ENCODE measurements at places on chromosomes 6 and 20.

- peak; percentile 82 for DNase-seq
Measured at GRCh38 chr6:119310486-119311036, 39.0 kb downstream of the MAN1A1 start.

- DNase-seq, result no peak
Measured at GRCh38 chr6:151494936-151495320, 1.1 kb downstream of the CCDC170 start.

DNA sequence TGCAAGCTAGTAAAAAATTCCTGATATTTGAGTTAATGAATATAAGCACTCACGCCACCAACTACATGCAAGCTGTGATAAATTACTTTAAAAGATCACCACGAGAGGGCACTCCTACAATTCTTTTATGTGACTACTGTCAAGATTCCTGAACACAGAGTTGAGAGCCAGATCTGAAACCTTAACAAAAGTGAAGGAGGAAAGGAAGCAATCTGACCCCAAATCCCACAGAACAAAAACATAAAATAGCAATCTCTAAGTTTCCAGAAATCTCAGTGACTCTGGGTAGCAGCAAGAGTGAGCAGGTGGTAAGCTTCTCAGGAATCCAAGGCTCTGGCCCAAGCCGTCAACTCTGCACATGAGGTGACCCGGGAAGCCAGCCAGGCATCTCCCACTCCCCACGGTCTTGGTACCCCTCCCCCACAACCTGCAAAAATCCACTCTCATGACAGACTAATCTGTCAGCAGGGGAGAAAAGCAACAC is 55.1 kb downstream of the STAU1 start:
- peak; percentile 59 for DNase-seq

- peak; percentile 54 for DNase-seq
Measured at GRCh38 chr6:157613011-157613522, 210.0 kb upstream of the SNX9 start.

DNA sequence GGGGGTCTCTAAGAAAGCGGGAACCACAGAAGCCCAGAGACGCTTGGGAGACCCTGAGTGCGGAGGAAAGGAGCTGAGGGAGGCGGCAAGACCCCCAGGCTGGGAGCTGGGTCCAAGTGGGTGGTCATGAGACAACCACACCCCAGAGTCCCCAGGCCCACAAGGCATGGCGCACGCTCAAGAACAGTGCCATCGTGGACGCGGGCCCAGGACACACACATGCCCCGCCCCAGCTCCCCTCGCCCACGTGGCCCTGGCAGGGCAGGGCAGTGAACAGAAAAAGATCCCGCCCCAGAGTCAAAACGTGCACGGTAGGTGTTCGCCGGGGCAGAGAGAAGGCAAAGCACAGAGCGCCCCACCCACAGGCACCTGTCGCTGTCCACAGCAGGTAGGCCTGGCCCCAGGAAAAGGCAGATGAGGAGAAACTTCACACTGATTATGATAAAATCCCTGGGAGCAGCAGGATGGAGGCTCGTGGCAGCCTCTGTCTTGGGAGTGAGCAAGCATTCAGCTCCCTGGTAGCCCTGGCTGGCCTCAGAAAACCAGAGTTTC is 50.0 kb downstream of the BPIFB1 start:
- DNase-seq, result no peak

DNA sequence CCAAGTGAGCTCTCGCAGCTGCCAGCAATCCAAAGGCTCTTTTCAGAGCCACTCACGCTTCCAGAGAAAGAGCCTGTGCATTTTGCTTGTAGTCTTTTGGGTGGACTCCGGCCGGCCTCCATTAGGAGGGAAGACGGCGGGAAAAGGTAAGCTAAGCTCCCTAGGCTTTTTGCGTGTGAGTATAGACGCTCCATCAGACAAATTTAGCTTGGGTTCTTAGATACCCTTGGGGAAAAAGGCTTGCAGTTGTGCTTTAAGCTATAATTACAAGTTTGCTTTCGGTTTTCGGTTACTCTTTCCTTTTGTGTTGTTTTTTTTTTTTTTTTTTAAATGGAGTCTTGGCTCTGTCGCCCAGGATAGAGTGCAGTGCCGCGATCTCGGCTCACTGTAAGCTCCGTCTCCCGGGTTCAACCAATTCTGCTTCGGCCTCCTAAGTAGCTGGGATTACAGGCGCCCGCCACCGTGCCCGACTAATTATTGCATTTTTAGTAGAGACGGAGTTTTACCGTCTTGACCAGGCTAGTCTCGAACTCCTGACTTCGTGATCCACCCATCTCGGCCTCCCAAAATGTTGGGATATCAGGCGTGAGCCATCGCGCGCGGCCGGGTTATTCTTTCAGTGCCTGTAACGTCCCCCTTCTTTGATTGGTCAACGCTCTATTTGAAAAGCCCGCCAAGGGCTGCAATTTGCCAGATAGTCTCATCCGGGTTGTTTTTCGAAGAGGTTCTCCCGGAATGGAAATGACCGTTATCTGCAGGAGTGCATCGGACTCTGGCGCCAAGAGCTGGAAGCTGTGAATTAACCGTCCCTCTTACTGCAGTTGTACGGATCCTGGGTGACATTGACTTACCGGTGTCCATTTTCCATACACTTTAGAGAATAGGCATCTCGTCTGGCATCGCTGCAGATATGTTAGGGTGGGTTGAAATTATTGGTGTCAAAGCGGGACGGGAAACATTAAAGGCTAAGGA is 18.1 kb downstream of the OR2B2 start:
- DNase-seq, result peak; percentile 91

- DNase-seq, result no peak
Measured at GRCh38 chr6:110348961-110349690, 9.0 kb downstream of the METTL24 start.

GRCh38 chr6:28525496-28526039 is at the start of gene GPX5:
TSS of gene GPX5 (plus strand) at chr6:28525881. CDS start at chr6:28526014, 133 bp downstream.
- DNase-seq, result peak; percentile 9

- no peak for DNase-seq
Measured at GRCh38 chr6:113095841-113096240, 748.7 kb downstream of the RFPL4B start.

DNA sequence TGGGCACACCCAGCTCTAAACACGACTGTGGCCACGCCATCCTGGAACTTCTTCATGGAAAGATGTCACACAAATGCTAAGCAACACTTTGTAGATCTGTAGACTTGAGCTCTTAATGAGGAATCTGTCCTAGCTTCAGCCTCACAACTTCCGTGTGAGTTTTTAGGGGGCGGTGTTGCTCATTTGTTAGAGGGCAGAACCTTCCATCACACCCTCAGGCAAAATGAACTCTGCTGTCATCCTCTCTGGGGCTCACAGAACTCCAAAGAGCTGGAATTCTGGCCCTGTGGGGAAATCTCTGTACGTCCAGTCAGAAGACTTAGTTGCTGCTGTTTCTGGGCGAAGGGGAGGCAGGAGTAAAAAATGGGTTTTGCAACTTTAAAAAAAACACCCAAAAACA is 49.8 kb downstream of the NRN1 start:
- DNase-seq, result no peak

- DNase-seq, result no peak
Measured at GRCh38 chr6:4852938-4853337, 76.7 kb downstream of the CDYL start.

- DNase-seq, result no peak
Measured at GRCh38 chr6:15819226-15819625, 156.4 kb upstream of the DTNBP1 start.

DNA sequence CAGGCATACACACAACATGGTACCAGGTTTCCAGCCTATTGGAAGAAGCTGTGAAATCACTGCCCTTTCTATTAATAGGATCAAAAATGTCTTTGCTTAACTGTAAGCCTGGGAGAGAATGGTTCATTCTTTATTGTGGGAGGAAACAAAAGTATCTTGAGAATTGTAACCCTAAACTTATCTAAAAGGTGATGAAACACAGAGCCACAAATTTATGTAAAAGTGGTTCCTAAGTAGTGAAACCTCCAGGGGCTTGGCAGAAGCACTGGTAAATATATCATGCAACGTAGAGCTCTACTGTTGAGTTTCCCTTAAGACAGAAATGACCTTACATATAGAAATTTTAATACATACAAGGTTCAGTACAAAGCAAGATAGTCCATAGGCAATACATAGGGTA is 17.2 kb upstream of the NOX3 start:
- no peak for DNase-seq

GRCh38 chr6:16850681-16851026 is 89.4 kb upstream of the ATXN1 start:
- DNase-seq, result peak; percentile 17

- peak; percentile 39 for DNase-seq
Measured at GRCh38 chr6:15906420-15907016, 222.4 kb upstream of the MYLIP start.

DNA sequence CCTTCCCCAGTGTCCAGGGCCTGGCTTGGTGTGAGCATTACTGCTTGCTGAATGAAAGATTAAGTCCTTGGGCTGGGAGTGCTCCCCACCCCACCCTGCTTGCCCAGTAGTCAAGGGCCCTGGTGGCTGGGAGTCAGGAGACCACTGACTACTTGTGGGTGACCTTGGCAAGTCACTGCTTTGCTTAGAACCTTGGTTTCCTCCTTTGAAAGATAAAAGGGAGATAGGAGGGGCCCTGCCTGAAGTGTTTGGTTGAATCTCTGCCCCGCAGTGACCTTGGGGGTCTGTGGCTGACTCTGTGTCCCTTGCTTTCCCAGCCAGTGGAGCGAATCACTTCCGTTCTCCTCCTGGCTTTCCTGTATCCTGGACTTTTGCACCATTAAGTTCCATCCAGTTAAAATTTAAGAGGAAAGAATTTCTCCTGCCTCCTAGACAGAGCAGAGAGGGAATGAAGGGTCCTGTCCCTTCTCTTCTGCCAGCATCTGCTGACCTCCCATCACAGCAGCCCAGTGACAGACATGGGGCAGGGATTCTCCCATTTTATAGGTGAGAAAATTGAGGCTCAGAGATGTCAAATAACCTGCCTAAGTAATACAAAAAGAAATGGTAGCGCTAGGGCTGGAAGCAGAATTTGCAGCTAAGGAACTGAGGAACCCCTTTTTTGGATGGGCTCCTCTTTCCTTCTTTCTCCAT is 3.5 kb upstream of the EPB41L1 start:
- no peak for DNase-seq

GRCh38 chr6:28658475-28659249 is 133.0 kb downstream of the GPX5 start:
- DNase-seq, result no peak

- no peak for DNase-seq
Measured at GRCh38 chr6:56168596-56168995, 78.8 kb downstream of the COL21A1 start.

GRCh38 chr6:81614292-81614691 is 138.2 kb downstream of the TENT5A start:
- peak; percentile 0 for DNase-seq

GRCh38 chr20:43458422-43458924 is 777 bp downstream of the SRSF6 start:
- DNase-seq, result no peak

DNA sequence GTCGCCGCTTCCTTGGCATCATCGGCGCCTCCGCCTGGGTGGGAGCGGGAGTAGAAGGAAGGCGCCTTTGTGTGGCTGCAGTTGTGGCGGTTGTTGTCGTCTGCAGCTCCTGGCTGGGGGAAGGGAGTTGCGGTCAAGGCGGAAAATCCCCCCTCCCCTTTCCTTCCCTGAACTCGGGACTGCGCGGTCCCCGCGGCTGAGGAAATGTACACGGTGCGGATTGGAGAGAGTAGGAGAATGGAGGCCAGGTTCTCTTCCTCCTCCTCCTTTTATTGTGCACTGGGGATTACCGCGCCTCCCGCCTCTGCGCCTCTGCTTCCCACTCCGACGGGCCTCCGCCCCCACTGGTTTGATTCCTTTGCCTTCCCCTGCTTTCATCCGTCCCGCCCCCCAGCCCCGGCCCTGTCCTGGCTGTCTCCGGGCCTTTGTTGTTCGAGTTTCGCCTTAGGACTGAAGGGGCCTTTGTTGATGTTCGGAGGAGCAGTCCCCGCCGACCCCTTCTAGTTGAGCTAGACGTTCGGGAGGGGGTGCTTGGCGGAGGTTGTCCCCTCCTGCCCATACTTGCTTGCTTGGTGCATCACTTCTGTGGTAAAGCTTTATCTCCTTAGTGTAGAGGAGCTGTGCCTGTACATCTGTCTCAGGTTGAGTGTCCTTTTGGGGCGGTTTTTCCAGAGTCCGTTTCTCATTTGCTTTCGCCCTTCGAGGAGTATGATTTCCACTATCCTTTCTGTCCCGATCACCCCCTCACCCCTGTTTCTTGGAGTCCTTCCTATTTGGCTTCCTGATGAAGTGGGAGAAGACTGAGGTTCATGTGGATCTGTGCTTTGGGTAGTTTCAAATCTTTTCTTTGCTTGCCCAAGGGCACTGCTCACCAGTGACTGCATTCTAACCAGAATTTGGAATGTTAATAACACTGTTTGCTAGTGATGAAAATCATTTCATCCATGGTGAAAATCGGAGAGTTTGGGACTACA is 764 bp downstream of the ZNF292 start:
- DNase-seq, result peak; percentile 31

- no peak for DNase-seq
Measured at GRCh38 chr6:2460216-2460745, 214.9 kb upstream of the GMDS start.

GRCh38 chr6:18795726-18796125 is 408.6 kb downstream of the RNF144B start:
- no peak for DNase-seq

- DNase-seq, result no peak
Measured at GRCh38 chr6:111159633-111160032, 72.3 kb downstream of the SLC16A10 start.

DNA sequence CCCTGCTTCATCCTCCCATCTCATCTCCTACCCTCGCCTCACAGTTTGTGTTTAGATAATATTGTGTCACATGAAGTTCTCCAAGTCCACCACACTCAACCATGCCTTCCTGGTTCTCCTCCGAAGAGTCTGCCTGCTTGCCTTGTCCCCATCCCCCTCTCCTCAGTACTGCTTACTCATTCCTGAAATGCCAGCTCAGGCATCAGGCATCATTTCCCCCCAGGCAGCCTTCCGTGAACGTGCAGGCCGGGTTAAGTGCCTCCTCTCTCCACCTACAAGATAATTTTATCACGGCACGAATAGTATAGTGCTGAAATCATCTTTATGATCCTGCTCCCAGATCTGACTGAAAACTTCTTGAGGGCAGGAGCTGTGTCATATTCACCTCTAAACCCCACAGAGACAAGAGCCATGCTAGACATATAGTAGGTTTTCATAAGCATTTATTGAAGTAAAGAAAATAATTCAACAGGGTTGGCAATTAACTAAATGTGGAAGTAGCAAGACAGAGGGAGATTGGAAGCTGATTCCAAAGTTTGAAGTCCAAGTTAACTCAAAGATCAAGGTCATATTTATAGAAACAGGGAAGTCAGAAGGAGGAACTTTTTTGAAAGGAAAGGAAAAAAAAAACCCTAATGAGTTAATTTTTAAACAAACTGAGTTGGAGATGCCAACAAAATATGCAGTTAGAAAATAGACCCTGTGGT is 48.7 kb upstream of the BMP2 start:
- DNase-seq, result peak; percentile 8

GRCh38 chr20:8876366-8876765 is 192.5 kb upstream of the PLCB4 start:
- no peak for DNase-seq

GRCh38 chr6:119844387-119844786 is 494.8 kb upstream of the MAN1A1 start:
- no peak for DNase-seq

- DNase-seq, result no peak
Measured at GRCh38 chr6:10396785-10397184, 18.1 kb downstream of the TFAP2A start.

- peak; percentile 44 for DNase-seq
Measured at GRCh38 chr6:143843677-143843999, 500 bp downstream of the LTV1 start.

GRCh38 chr20:36571564-36572504 is 1.6 kb upstream of the TGIF2 start:
- DNase-seq, result no peak

- no peak for DNase-seq
Measured at GRCh38 chr6:41694815-41695526, 40.4 kb downstream of the TFEB start.

All from MV-4-11 (cell line).